ENCODE measurements at places on chromosomes 2 and 18.

- DNase-seq = no peak
Measured at GRCh38 chr2:80461505-80462197, 157.1 kb upstream of the LRRTM1 start.

DNA sequence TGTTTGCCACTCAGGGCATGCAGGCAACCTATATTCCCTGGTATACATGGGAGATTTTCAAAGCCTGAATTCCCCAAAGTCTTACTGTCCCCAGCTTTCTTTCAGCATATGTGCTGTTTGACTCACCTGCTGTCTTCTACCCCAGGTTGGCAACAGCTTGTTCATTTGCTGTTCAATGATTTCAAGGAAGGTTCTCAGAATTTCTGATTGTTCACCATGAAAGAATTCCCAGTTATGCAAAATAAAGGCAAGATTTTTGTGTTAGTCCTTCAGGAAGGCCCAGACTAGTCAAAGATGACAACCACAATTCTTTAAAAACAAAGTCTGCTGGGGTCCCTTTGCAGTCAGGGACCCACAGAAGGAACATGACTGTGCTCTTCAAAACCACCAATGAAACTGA is 1057.8 kb upstream of the CDH2 start:
- DNase-seq = no peak

DNA sequence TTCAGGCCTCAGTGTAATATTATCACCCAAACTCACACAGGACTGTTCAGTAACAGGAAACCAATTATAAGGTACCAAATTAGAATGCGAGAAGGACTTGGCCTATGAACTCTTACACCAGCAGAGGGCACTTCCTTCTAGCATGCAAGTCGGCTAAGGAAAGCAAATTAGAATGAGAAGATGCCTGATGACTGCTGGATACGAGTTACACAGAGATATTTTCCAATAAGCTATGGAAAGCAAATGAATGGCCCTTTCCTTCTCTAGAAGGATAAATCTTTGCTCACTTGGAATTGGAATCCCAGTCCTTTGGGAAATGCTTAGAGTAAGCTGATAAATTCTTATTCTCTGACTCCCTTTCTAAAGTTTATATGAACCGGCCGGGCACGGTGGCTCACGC is 109.8 kb downstream of the AP1S3 start:
- DNase-seq = peak; percentile 23

DNA sequence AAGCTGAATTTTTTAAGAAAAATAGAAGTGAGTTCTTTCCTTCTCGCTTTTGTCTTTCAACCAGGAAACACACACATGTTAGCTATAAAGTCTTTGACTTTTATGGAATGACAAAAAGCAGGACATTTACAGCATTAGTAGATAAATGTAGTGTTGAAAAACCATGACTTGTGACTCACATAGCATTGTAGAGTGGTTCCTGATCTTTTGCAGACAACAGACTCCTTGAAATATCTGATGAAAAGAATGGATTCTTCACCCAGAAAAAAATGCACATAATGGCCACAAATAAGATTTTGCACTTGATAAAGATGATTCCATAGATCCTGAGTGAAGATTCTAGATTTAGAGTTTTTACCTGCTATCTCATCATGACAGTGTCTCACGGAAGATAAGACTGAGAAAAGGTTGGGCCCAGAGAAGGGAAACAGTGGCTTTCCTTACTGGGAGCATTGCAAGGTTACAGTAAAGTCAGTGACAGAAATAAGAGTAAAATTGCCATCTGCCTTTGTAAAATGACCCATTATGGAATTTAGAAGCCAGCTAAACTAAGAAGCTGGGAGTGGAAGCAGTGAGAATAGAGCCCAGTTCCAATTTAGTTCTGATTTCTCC is 14.0 kb downstream of the SMARCAL1 start:
- peak; percentile 74 for DNase-seq

DNA sequence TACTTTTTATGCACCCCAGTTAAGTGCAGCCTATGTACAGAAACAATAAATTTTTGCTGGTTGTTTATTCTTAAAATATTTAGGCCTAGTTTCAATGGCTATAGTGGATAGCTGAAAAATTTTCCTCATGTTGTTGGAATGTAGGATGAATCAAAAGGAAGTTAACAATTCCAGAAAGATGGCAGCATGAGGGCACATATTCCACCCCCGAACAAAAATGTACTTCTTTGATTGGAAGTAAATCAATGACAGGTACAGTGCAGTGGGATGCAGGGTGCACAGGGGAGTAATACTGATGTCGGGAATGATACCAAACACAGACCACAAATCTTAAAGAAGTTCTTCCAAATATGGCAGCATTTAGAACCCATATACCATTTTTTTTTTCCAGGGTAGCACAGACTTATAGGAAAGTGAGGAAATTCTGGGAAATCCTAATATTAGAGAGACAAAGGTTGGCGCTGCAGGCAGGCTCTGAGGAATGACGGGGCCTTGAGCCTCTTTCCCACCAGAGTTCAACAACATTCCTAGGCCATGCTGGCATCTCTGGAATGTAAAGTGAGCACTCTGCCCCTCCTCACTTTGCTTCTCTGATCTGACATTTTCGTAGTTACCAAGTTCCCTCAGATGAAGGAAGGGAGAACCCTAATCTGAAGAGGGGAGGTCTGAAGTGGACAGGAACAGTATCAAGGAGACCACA is 36.6 kb upstream of the IKZF2 start:
- peak; percentile 58 for DNase-seq

DNA sequence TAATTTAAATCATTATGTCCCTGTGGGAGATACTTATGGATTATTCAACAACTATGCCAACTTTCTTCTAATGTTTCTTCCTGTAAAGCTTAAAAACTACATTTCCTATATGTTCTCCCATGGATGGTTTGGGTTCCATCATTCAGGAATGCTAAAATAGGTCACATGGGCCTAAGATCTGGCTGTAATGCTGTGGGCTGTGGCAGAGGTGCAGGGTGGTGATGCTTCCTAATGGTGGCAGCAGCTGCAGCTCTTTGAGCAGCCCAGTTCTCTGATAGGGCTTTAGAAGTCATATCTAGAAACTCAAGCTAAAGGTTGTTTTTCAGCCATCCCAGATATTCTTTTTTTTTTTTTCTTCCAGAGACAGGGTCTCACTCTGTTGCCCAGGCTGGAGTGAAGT is 266.1 kb downstream of the ZNF385B start:
- DNase-seq = no peak

DNA sequence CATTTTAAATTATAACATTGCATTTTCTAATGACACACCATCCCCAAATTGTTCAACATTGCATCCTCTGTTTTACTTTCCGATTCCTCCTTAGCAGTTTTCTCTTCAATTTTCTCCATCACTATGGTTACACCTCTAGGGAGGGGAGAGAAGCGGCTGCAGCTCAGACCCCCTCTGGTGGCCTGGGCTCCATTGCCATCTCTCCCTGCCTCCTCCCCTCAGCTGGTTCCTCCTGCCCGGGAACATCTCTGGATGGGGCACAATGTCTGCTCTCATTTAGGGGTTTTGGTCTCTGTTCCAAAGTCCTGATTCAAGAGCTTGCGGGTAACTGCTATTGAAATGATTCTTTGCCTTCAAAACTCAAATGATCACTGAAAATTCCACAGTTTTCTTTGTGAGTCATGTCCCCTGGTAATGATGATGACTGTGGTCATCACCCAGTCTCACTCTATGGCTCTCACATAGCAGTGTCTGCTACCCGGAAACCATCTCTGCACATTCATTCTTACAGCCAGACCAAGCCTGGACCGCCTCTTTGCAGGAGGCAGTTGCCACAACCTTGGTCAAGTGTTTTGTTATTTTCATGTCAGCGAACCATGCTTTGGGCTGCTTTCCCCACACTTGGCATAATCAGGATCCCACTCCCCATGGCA is 263.9 kb downstream of the ALPK2 start:
- DNase-seq = no peak

DNA sequence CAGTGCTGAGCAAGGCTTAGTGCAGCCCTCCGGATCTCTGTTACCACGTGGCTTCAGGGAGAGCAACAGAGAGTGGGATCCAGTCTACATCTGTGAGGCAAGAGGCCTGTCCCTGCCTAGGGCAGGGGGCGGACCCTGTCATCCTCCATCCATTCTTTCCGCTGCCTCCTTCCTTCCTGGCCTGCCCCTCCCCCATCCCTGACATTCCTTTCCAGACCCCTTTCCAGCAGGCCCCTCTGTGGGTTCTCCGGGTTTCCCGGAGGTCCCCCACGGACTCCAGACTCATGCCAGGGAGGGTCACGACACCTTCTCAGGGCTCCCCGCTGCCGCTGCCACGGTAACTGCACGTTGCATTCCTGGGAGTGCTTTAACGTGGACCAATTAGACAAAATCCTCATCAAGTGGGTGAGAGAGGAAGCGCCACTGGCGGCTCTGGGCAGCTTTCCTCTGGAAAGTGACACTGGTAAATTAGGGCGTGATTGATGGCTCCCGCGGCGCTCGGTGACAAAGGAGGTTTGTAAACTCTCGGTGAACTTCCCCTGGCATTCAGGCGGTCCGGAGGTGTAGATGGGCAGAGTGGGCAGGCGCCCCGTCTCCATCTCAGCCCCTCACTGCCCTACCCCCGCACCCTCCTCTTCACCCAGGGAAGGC is 11.4 kb downstream of the ATOH8 start:
- DNase-seq = no peak

GRCh38 chr2:59314031-59314766 is 1073.1 kb upstream of the FANCL start:
- no peak for DNase-seq

DNA sequence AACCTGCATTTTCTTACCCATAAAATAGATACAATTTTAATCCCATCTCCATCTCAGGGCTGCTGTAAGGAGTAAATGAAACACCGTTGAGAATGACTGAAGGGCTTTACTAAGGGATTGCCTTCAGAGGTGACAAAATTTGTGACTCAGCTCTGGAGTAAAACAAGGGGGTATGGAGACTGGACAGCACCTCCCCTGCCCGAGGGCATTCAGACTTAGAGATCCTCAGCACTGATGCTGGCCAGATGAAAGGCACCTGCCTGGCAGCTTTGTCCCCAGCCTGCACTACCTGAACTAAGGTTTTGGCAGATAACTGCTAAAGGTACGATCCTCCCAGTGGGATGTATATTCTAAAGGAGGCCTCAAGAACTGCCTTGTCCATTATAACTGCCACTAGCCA is 105.9 kb upstream of the STPG4 start:
- no peak for DNase-seq

DNA sequence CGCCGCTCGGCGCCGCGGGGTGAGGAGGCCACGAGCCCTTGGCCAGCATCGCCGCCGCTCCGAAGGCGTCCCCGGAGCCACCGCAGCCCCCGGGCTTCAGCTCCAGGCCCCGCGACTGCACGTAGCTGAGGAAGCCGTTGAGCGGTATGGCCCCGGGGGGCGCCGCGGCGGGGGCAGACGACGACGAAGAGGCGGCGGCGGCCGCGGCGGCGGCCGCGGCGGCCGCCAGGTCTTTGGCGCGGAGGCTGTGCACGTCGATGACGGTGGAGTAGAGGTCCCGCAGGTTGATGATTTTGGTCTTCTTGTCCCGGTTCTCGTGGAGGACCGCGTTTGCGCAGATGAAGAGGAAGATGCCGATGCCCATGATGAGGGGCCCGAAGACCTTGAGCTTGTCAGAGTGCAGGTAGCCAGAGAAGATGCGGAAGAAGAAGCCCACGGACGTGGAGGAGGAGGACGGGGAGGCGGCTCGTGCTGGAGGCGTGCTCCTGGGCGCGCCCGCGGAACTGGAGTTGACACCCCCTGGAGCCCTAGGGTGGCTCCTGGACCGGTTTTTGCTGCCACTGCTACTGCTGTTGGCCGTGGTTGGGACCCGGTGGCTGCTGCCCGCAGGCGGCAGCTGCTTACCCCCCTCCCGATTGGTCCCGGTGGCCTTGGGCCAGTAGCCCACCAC is 4.0 kb downstream of the TMEM200C start:
- DNase-seq = no peak

DNA sequence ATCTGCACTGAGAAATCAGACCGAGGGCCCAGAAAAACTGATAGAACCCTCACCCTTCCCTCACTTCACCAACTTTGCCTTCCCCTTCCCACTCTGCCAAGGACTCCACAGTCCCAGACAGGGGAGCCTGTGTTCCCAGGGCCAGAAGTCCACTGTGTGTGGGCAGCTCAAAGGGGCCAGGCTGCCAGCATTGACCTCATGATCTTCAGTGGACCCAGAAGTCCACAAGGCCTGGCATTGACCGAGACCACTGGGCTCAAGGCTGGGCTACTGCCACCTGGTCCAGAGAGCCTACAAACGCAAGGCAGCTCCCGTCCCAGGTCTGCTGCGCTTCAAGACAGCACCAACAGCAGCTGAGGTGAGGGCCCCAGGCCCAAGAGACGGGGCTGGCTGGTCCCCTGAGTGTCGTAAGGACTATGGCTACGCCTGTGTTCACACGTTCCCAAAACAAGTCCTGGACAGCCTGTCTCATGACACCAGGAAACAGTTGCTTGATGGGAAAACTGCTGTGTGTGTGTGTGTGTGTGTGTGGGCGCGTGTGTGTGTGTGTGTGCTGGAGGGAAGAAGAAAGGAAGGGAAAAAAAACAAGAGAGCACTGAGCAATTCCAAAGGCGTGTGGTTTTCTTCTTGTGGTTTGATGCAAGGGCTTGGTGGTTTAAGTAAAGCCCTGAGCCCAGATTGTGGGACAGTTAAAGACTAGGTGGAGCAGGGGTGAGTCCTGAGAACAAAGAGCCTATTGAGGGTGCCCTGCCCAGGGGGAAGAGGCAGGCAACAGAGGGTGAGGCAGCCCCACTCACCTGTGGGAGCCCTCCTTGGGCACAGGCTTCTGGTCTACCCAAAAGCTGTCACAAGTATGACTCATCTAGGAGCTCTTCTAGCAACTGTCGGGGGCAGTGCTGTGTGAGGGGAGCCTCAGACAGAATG is 46.6 kb upstream of the ZBTB7C start:
- DNase-seq = peak; percentile 84

DNA sequence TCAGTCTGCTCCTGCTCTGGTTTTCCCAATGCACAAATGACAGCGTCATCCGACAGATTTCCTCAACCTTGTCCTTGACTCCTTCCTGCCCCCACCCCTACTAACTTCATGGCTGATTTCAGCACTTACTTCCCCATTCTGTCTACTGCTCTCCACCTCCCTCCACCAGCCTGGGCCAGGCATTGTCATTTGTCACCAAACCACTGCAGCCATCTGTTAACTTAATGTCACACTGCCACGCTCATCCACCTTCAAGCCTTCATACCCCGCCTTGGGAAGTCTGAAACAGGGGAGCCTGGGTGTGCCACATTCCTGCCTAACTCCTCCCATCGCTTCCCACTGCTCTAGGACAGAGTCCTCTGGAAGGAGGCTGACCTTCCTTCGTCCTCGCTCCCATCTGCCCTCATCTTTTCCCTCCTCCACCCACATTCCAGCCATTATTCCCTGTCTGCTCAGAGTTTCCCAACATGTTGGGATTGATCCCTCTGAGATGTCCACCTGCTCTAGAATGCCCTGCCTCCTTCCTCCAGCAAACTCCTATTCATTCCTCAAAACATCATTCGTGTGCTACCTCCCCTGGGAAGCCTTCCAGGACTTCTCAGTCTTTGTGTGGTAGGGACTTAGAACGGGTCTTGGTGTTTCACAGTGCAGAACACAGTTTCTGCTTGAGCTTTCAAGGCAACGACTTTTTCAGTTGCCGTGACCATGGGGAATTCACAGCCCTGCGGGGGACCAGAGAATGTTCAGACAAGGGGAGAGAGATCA is 42.2 kb upstream of the SMAD7 start:
- DNase-seq = no peak

- peak; percentile 44 for DNase-seq
Measured at GRCh38 chr18:9147440-9148202, 11.0 kb downstream of the ANKRD12 start.

- DNase-seq = peak; percentile 25
Measured at GRCh38 chr2:209556354-209556961, 132.6 kb downstream of the MAP2 start.

- no peak for DNase-seq
Measured at GRCh38 chr2:47014564-47015051, 99.0 kb upstream of the MCFD2 start.

Data from fibroblast of skin of left quadriceps (primary cell).